ENCODE measurements at places on chromosomes 12 and 14.

- DNase-seq, result no peak
These were observed 6.3 kb downstream of the RFLNA start for GRCh38 chr12:124301084-124301654.

GRCh38 chr12:92398565-92399309 is 253.1 kb upstream of the BTG1 start:
- no peak for DNase-seq

GRCh38 chr12:47839214-47839876 is 19.6 kb upstream of the HDAC7 start:
- DNase-seq, result peak; percentile 53

DNA sequence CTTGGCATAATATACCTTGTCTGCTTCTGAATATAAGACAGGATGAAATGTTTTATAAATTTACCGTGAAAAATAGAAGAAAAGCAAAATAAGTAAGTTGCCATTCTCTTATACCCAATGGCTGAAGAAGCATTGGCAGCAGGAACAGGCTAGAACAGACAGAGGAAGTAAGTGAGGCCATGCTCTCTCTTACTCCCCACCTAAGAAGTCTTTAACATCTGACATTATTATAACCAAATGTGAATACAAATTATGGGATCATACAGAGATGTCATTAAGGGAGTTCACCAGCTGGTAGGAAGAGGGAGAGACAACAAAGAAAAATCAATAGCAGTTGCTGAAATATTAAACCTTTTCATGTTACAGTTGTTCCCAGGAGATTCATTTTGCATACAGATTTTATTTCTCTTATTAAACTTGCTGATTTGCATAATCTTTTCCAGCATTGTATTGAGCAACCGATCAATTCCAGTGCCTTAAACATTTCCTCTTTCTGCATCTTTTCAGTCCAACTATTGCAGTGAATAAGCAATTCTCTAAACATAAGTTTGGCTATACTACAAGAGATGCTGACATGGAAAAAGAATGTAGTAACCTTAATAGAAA is 270.6 kb downstream of the SLC6A15 start:
- peak; percentile 87 for DNase-seq

DNA sequence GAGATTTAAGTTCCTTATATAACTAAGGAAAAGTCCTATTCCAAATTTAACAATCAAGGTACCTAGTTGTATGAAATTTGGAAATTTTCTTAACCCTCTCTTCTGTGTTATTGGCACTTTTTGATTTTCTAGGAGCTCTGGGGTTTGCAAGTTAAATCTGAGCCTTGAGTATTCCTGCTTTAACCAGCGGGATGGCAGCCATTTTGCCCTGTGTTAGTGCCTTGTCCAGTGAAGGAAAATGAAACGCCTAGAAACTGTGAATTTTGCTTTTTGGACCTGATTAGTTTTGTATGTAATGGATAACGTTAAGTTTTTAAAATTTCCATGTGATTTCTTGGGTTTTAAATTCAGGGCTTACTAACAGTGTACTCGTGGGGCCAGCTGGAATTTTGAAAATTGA is 45.1 kb downstream of the DIP2B start:
- no peak for DNase-seq

- no peak for DNase-seq
These were observed 132.1 kb downstream of the RAD51B start for GRCh38 chr14:67951529-67952135.

- no peak for DNase-seq
These were observed 53.5 kb downstream of the NOC4L start for GRCh38 chr12:132197581-132198354.

- DNase-seq, result no peak
These were observed 55.2 kb downstream of the TMCC3 start for GRCh38 chr12:94595152-94595551.

- DNase-seq, result peak; percentile 29
These were observed 127.7 kb upstream of the MAX start for GRCh38 chr14:65229748-65230728.

DNA sequence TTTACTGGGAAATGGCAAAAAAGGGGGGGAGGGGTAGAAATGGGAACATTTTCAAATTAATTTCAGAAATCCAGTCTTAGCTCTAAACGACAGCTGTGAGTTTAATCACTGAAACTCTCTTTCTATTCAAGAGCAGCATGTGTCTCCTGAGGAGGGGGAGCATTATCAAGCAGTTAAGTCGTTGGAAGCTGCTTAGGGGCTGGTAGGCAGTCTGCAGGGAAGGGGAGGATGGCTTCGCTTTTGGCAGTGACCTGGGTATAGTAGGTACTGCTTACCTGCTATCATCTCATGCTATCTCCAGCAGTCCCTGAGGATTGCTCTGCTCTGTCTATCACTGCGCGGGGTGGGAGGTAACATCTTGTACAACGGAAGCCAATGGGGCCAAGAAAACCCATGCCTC is 567.4 kb downstream of the NRXN3 start:
- no peak for DNase-seq

- DNase-seq, result no peak
These were observed 53.1 kb downstream of the RESF1 start for GRCh38 chr12:32012249-32012785.

DNA sequence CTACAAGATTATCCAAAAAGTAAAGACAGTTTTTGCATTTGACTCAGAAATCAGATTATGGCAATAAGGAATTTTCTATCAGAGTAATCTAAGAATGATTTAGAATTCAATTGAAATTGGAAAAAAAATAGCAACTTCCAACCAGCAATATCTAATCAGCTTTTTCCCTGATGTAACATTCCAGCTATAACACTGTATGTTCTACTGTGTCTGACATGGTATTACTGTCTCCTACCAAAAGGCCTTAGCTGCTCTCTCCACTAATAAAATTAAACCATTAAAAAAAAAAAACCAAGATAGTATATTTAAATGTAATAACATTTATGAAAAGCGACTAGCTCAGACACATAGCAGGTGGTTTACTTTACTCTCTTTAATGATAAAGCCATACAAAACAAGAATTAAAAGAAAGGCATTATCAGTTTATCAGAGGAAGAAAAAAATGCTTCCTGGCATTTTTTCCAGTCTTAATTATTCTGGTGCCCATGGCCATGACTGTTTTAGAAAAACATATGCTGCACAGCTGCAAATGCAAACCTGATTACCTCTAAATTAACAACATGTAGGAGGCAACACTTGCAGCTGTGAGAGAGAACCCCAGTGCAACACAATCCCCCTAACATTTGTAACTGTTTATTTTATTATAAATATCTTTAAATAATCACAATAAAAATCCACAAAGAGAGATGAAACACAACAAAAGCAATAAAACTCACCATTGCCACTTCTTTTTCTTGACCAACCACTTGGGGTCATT is 28.8 kb downstream of the PHLDA1 start:
- DNase-seq, result peak; percentile 47

GRCh38 chr12:113850309-113851056 is 115.6 kb downstream of the RBM19 start:
- no peak for DNase-seq

DNA sequence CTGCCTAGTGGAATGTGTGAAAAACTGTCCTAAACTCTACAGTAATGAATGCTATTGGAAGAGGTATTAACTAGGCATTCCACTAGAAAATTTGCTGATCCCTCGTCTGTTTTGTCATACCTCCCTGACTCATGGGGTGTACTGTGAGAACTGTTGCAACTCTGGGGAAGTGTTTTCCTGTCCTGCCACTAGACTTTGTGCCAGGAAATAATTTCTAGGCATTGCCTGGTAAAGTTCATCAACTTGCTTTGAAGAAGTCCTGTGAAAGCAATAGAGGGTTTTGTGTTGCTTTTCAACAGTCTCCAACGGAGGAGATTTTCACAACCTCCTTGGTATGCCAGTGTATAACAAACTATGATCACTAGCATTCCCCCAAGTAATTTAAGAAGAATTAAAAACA is 139.9 kb downstream of the AKAP6 start:
- no peak for DNase-seq

DNA sequence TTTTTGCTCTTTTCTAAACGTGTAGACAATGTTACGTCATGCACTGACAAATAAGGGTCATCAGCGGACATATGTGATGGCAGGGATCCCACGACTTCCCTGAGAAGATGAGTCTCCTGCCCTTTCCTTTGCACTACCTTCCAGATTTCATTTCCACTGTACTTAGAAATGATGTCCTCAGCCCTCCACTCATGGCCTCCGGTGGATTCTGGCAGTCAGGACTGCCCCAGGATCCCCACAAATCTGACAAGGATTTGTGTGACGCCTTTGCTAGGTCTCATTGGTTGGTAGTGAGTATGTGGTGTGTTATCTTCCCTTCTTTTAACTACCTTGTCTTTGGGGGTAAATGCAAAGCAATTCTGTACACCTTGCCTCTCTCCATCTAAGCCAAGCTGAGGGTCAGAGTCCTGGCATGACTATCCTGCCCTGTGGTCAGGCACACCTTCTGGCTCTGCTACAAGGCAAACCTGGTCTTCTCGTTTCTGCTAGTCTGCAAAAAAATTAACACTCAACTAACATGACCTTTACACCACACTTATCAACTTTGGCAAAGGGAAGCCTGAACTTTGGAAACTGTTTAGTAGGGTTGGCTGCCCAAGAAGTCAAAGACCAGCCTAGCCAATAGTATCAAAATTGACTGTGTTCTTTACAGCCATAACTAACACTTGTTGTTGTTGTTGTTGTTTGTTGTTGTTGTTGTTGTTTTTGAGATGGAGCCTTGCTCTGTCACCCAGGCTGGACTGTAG is 17.3 kb upstream of the DHRS4 start:
- no peak for DNase-seq

DNA sequence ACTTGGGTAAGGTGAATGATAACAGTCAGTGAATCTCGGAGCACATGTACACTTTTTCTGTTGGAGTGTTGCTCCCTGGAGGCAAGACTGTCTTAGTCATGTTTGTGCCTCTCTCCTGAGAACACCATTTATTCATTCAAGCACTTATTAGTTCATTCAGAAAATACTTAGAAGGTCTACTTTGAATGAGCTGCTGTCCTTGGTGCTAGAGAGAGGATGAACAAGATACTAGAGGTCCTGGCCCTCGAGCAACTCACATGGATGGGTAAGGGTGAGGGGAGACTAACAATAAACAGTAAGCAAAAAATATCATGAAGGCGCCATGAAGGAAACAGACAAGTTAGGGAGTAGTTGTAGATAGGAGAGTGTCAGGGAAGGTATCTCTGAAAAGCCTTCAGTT is 17.1 kb upstream of the SAMD4A start:
- DNase-seq, result no peak

Data from NCI-H2171 (cell line).